NCI-H345 (cell line): ENCODE measurements at places on chromosomes 7 and 10.

- DNase-seq, result peak; percentile 32
Observed at GRCh38 chr10:124632064-124632531, 112.1 kb downstream of the FAM53B start.

DNA sequence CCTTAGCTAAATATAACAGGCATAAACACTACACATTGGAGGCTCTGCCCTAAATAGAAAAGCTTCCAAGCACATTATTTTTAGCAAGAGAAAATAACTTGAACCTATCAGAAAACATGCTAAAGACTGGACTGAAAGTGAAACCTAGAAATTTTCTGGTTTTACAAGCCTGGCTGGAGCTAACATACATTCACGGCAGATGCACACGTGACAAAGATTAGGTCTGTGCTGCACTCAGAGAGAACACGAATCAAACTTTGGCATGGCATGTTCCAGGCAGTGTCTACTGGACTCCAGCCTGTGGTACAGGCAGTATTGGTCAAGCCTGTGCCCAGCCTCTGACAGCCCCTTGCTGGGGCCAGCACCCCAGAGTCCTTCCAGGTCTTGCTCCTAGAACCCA lies 94.1 kb upstream of the PCBD1 start:
- DNase-seq, result no peak

GRCh38 chr7:1720326-1720725 lies 50.2 kb downstream of the ELFN1 start:
- peak; percentile 31 for DNase-seq

- no peak for DNase-seq
Observed at GRCh38 chr7:102927312-102927933, 14.6 kb downstream of the LRRC17 start.

- no peak for DNase-seq
Observed at GRCh38 chr10:118408181-118408580, 66.1 kb upstream of the FAM204A start.

GRCh38 chr10:62617652-62618051 lies 186.9 kb upstream of the ADO start:
- no peak for DNase-seq

- DNase-seq, result no peak
Observed at GRCh38 chr7:58087536-58088190, 637.7 kb downstream of the ZNF716 start.

DNA sequence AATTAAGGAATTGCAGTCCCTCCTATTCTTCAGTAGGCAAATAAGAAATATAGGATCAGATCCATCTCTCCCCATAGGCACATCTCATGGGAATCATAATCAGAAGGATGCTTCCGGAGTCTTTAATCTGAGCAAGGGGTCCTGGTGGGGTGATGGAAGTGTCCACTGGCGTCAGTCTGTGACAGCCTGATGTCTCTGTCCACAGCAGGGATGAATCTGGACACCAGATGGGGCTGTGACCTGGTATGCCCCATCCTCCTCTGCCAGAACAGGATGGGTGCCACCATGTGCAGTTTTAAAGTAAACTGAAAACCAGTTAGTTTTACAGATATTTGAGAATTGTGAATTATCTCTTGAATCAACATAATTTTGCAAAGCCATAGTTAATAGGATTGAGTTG lies 148.7 kb downstream of the C1GALT1 start:
- DNase-seq, result no peak

GRCh38 chr10:117197189-117197588 lies at the start of gene KCNK18:
Gene KCNK18 (plus strand): TSS chr10:117197489. CDS start chr10:117197489, 0 bp downstream.
- no peak for DNase-seq

DNA sequence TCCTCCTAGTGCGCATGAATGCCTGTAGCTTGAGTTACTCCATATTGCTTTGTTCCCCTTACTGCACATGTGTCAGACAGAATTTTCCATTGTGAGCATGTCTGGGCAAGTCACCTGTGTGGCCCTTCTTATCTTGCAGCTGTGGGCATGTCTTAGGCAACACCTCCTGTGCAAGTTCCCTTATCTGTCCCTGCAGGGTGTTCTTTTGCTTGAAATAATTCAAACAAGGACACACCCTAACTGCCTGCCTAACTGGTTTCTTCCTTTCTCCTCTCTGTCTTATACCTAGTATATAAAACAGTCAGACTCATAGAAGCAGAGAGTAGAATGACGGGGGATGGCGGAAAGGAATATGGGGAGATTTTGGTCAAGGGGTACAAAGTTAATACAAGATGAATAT lies 421.1 kb upstream of the SORCS1 start:
- no peak for DNase-seq

DNA sequence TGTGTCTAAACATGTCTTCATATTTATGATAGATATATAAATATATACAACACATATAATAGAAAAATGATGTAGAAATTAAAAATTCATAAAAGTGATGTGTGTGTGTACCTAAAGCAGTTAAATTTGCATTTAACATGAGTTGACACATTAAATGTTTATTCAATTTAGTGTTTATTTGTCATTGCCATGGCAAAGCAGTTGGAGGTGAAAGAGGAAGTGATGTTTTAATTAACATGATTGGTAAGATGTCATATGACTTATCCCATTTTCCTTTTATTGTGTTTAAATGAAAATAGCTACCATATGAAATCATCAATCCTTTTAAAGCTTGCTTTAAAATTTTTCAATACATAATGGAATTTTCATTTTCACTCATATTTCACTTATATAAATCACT lies 452.6 kb downstream of the SUGCT start:
- no peak for DNase-seq

DNA sequence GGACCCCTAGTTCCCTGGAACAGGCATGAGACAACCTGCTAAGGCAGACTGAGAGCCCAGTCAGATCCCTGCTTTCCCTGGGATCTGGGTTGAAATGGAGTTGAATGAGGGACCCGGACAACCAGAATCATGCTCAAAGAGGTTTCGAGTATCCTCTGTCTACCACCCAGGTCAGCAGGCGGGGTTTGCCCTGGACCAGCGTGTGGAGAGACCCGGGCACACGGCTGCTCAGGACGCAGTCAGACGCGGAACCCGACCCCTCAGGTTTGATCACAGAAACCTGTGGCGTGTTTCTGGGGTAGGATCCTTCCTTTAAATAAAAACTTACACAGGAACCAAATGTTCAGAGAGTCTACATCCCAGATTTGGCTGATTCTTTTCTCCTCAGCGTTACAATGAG lies 330.6 kb downstream of the PTPRN2 start:
- DNase-seq, result no peak

- DNase-seq, result no peak
Observed at GRCh38 chr7:91916051-91916440, 24.6 kb upstream of the AKAP9 start.

- no peak for DNase-seq
Observed at GRCh38 chr10:52752801-52753445, 19.7 kb downstream of the MBL2 start.

- no peak for DNase-seq
Observed at GRCh38 chr10:82497439-82497838, 622.4 kb downstream of the NRG3 start.

- no peak for DNase-seq
Observed at GRCh38 chr7:50868426-50869100, 85.9 kb upstream of the GRB10 start.

DNA sequence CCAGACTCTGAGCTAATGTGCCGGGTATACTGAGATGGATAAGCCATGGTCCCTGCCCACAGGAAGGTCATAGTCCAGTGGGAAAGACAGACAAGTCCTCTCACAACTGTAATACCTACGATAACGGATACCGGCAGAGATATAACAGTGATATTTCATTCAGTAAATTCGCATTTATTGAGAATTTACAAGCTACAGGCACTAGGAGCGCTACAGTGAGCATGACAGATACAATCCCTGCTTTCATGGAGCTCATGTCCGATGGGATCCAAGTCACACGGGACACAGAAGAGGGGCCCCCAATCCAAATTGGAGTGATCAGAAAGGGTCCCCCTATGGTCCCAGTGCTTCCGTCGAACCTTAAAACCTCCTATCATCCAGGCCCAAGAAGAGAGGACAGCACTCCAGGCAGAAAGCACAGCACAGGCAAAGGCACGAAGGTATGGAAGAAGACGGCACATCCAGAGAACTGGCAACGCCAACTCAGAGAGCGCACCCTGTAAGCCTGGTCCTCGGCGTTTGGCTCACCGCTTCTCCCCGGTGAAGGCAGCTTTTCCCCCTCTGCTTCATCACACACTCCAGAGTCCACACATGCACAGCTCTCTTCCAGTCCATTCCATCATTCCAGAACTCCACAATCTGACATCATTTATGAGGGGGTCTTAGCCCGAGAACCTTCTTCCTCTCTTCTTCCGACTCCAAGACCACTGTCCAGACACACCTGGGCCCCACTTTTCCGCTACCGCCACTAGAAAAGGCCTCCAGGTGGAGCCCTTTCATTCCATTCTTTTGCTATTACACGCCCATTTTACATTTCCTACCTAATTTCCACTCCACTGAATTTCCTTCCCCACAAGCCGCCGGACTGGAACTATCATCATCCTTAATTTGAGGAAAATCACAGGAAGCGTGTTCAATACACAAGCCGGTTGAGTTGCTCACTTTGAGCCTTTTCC lies 47.8 kb upstream of the NKX2-3 start:
- DNase-seq, result no peak

DNA sequence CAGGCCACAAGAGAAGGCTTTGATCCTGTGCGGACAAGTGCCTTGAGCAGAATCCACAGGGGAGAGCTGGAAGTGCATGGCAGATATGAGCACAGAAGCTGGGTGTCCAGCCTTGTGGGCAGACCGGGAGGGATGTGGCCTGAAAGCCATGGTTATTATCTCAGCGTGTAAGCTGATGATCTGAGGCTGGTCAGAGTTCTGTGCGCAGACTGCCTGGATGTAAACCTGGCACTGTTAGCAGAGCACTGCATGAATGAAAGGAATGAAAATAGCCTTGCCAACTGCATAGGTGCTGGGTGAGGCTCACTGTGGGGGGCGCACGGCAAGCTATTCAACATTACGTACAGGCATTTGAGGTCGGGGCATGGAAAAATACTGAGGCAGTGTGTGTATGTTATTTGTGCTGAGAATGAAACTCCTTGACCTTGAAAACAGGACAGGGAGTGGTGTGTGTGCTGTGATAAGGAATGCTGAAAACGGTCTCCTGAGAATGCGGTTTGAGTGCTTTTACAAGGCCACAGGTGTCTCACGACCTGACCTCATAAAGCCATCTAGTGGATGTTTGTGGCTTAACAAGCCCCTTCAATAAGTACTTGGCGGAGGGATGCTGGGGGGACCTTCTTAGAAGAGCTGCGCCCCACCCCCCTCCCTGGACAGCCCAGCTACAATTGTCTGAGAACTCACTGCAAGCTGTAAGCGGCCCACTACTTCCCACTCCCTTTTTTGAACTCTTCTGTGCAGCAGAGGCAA lies 18.7 kb downstream of the AKR1C1 start:
- DNase-seq, result no peak

- DNase-seq, result no peak
Observed at GRCh38 chr10:12050528-12050927, 7.9 kb upstream of the UPF2 start.

DNA sequence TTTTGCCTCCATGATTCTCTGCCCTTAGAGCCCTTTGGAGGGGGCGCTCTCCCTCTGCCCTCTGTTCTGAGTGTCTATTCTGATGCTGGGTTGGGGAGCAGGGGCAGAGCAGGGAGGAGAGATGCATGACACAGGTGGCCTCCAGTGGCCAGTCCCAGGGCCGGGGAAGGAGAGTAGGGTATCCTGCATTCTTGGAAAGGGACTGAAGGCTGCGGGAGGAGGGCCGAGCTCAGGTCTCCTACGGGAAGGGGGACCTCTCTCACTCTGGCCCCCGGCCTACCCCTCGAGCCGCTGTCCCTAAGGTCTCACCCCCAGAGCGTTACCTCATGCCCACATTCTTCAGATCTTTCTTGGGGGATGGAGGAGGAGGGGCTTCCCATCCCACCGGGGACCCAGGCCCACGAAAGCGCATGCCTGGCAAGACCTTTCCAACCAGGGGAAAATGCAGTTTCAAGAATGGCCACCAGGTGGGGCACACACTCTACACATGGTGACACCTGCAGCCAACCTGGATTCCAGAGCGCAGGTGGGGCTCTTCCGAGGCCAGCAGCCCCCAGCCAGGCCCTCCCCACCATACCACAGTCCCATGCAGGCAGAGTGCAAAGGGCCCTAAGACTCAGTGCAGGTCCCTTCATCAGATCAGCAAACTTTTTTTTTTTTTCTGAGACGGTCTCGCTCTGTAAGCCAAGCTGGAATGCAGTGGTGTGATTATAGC lies 86.4 kb downstream of the MYL10 start:
- DNase-seq, result peak; percentile 76

DNA sequence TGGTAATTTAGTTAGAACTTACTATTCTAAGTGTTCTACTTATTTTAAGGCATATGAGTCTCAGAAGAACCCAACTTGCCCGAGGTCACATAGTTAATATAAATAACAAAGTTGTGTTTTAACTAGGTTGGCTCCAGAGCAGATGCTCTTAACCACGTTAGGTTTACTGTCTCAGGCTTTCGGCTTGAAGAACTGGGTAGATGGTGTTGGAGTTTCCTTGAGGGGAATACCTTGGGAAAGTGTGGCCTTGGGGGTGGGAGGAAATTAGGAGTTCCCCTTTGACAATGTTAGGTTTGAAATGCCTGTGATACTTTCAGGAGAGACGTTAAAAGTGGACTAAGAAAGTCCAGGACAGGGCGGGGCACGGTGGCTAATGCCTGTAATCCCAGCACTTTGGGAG lies 9.6 kb downstream of the ZNF398 start:
- no peak for DNase-seq

- peak; percentile 64 for DNase-seq
Observed at GRCh38 chr7:154503962-154504550, 451.9 kb downstream of the DPP6 start.

- no peak for DNase-seq
Observed at GRCh38 chr7:95840953-95841950, 68.9 kb downstream of the DYNC1I1 start.

- DNase-seq, result no peak
Observed at GRCh38 chr7:27151931-27152815, at the start of gene HOXA3. Gene HOXA3 (minus strand): TSS chr7:27152583. CDS start chr7:27110640, 41,943 bp downstream.

GRCh38 chr7:137919987-137920386 lies 73.2 kb upstream of the DGKI start:
- DNase-seq, result no peak

GRCh38 chr10:32210306-32211045 lies 136.5 kb downstream of the EPC1 start:
- DNase-seq, result peak; percentile 19

DNA sequence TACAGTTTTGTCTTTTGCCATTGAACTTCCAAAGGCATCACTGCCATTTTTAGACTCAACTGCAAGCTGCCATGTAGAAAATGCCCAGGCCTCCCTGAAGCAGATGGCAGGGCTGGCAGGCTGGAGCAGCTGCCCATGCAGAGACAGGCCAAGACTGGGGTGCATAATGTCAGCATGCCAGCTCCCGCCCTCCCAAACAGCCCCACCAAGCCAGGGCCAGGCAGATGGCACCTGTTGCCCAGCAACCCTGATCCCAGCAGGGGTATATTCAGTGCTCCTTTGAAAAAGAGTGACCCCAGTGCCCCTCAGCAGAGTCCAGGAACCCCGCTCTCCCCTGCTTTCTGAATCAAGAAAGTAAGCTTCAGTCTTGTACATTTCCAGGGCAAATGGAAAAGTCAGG lies 32.6 kb downstream of the VSTM4 start:
- peak; percentile 27 for DNase-seq
